ENCODE measurements at places on chromosomes 3 and 15. TPM values are rescaled to one million over a fixed set of nuclear protein-coding genes. Genes with fewer than 3 reads are reported as not detected.

- no peak for DNase-seq
Observed at GRCh38 chr3:43948013-43948412, 257.3 kb downstream of the ABHD5 start.

- DNase-seq = no peak
Observed at GRCh38 chr3:112984485-112984884, 6.3 kb upstream of the GTPBP8 start.

DNA sequence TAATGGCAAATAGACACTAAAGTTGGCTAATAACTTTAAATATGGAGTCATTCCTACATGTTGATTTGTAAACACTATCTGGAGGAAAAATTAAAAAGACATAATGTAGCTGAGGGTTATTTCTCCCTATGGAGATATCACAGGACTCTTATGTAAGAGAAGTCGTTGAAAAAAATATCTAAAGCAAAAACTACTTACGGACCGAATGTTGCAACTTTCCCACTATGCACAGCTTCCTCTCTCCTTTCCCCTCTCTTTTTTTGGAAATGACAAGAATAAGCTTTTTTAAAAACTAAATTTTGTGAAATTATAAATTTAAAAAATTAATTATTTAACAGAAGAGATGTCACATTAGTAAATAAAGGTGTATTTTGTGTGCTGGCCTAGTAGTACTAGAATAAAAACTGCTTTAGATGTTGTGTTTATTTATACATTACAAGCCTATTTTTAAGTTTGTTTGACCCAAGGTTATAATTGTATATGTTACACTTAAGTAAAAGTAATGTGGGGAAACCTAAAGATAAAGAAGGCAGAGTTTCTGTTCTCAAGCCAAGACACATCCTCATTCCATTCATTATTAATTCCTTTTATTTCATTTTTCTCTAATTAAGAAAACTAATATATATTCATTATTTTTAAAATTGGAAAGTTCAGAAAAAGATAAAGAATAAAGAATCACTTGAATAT is 20.7 kb upstream of the PPARG start:
- no peak for DNase-seq

DNA sequence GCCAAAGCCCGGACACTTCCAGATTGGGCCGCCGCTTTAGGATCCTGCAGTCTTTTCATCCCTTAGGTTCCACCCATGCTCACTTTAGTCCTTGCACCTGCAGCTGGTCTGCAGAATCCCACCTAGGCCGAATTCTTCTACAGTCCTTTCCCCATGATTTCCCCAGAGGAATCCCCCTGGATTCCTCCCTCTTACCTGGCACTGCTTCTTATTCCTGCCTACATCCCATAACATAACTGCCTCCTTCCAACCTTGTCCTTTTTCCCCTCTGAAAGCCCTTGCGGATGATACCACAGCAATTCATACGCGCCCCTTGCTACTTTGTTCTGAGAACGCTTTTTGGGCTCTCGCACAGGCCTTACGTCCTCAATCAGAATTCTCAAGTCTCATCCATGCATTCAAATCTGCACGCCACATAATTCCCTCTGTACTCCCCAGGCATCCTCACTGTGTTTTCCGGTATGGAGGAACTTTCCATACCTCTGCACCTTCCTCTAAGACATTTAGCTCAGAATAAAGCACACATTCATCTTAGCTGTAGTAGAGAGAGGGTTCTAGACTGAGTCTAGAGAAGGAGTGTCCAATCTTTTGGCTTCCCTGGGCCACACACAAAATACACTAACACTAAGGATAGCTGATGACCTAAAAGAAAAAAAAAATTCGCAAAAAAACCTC is 619 bp downstream of the EIF2AK4 start:
- DNase-seq = no peak

DNA sequence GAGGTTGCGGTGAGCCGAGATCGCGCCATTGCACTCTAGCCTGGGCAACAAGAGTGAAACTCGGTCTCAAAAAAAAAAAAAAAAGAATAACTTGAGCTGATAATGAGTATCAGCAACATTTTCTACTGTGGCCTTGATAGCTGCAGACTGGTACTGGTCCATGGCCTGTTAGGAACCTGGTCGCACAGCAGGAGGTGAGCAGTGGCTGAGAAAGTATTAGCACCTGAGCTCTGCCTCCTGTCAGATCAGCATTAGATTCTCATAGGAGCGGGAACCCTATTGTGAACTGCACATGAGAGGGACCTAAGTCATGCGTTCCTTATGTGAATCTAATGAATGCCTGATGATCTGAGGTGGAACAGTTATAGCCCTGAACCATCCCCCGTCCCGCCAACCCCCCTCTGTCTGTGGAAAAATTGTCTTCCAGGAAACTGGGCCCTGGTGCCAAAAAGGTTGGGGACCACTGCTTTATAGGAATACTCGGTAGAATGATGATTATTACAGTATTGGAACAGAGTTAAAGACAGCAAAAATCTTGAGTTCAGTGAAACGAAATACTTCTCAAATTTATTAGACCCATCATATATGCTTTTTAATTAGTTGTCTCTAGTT is 126.0 kb downstream of the ZNF609 start:
- DNase-seq = no peak

GRCh38 chr3:194112120-194113106 is 23.5 kb upstream of the HES1 start:
- DNase-seq = no peak

GRCh38 chr15:78641102-78641748 is at the start of gene CHRNB4:
CHRNB4 (minus strand) TSS chr15:78641210; CDS start chr15:78641133, 77 bp downstream.
- no peak for DNase-seq

DNA sequence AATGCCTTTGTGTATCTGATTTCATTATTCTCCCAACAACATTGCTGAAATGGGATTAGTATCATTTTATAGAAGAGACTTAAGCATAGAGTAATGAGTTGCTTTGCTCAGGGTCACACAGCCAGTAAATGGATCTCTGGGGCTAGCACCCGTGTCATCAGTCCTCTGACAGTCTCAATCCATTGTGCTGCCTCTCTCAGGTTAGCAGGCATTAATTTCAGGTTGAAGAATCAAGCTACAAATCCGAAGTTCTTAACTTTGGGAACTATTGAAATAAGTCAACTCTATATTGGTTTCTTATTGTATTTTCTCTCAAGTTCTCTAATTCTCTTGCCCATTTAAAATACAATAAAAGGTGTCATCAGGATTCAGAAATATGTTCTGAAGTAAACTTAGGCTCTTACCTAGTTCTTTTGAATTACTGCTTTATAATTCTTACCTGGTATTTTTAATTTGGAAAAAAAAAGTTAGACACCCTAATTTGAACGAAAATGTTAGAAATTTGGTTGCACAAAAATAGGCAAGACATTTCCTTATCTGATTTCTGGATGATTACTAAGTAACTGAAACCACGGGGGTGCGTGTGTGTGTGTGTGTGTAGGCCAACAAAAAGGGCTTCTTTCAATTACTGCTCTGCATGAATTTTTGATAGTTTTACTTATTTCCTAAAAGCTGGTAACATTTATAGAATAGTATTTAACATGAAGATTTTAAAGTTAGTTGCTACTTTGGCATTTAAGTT is 189.8 kb downstream of the MBNL1 start:
- no peak for DNase-seq

DNA sequence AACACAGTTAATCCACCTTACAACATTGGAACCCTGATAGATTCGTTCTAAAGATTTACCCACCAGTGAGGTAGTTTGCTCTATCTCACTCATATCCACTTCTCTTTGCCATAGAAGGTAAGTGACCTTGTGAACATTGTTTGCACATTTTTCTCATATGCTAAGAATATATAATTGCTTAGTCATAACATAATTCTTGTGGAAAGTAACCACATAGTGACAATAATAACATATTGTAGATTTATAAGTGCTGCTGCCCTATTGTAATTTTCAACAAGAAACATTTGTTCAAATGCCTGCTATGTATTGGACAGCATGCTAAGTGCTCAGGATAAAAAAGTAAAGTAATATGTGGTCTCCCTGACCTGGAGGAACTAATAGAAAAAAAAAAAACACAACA is 554.2 kb upstream of the KCNMB2 start:
- DNase-seq = no peak

- DNase-seq = no peak
Observed at GRCh38 chr3:55723653-55724406, 236.7 kb upstream of the WNT5A start.

- no peak for DNase-seq
Observed at GRCh38 chr3:170056710-170057454, 19.1 kb downstream of the GPR160 start.

DNA sequence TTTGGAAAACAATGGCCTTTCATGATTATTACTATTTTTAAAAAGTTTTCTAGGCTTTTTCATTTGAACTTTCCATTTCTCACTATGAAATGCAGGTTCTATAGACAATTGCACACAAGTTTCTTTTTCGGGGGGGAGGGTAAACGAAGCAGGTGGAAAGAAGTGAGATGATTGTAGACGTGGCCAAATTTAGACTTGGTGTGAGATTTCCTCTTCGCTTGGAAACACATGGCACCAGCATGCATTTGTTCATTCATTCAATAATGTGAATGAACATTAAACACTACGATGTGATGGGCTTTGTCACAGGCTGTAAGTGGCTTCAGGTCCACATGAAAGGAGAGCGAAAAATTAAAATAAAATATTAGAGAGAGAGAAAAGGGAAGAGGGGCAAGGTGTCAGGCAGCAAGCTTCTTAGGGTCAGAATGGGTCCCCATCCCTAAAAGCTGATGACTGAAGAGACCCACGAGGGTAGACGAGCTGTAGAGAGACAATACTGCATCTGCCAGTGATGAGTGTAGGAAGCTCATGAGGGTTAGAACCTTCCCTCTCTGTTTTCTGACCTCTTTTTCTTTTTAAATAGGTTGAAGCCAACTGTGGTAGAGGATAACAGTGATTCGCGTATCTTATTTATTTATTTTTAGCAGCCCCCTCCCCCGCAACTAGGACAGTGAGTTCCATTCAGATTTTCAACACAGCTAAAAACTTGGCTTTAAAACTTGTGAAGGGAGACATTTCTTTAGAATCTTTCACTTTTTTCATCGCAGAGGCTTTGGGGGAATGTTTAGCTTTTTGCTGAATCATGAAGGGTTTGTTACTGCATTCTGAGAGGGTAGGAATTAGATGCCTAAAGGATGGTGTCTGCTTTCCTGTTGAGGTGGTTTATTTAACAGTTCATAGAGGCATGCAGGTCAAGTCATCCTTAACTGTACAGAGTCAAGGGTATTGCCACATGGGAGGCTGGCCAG is 36.2 kb downstream of the GAP43 start:
- DNase-seq = no peak

DNA sequence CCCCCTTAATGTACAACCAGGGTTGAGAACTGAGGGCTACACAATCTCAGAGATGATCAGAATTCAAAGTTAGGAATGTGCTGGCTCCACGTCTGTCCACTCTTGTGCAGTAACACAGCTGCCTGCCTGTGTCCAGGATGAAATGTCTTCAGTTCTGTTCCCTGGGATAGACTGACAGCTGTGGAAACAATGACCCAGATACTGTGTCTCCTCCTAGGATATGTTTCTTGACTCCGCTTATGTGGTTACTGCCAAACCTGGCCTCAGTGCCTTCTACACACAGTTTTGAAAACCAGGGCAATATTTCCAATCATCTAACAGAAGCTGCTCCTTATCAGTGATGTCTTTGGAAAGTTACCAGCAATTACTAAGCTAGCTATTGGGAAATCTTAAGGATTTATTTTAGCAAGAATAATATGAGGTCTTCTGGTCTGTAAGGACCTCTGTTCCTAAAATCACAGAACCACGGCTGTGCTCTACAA is 67.6 kb downstream of the NOX5 start:
- peak; percentile 23 for DNase-seq

DNA sequence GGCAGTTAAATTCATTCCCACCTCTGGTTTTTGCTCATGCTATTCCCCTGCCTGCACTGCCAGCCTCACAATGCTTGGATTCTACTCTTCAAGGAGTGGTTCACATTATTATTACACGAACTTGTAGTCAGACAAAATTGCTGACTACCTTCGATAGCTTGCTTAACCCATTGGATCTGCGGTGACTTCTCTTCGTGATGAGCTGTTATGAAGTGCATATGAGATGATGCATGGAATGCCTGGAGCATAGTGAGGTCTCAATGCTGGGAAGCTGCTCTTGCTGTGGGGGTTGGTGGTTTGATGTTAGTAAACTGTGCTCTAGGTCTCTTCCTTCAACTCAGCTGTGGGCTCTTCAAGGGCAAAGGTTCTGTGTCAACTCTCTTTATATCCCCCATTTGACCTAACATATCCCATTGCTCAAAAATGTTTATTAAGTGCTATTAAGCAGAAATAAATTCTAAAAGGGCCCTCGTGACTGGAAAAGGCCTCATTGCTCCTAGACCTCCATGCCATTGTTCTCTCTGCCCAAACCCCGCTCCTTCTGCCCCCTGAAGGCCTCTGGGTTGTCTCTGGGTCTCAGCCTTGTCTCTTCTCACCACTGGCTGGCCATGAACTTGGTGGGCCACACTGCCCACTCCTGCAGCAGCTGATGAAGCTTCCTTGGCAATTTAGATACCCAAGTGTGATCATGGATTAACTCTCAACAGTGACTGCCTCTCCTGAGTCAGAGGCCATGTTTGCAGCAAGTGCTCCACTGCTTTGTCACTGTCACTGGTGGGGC is 4.5 kb upstream of the SLCO2A1 start:
- no peak for DNase-seq

DNA sequence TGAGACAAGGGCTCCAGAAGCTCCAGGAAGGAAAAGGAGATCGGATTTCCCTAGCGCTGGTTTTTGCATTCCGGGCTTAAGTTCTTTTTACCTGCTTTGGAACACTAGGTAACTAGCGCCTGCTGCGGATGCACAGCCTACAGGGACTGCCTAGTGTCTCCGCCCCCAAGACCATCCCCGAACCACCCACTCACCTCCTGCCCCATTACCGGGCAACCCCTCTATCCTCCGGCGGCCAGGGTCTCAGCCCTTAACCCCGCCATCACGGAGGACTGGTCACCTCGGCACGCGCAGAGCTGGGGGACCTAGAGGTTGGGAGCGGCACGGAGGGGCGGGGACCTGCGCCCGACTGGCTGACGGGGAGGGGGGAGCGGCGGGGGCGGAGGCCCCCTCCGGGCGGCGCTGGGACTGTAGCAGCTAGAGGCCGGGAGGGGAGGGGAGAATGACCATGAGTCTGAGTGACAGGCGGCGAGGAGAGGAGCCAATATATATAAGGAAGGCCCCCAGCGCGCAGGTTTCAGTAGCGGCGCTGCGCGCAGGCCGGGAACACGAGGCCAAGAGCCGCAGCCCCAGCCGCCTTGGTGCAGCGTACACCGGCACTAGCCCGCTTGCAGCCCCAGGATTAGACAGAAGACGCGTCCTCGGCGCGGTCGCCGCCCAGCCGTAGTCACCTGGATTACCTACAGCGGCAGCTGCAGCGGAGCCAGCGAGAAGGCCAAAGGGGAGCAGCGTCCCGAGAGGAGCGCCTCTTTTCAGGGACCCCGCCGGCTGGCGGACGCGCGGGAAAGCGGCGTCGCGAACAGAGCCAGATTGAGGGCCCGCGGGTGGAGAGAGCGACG is at the start of gene DLL4:
Gene DLL4 (plus strand): TSS at position 520 of the 839 bp plus-strand sequence. CDS start 329 bp downstream, outside the sequence.
- no peak for DNase-seq

MYL3 gene
- 6.6 TPM for total RNA-seq

ZBTB20 gene
- 124 TPM for total RNA-seq

SPINK8 gene
- not detected for total RNA-seq

ATP13A4 gene
- total RNA-seq = 17.5 TPM

THBS1 gene
- 307 TPM for total RNA-seq

DNASE1L3 gene
- total RNA-seq = 0.48 TPM

SPESP1 gene
- 2.0 TPM for total RNA-seq

NME9 gene
- 1.7 TPM for total RNA-seq

ANKRD63 gene
- total RNA-seq = not detected

CYP1A2 gene
- not detected for total RNA-seq

ABHD2 gene
- 107 TPM for total RNA-seq

XCR1 gene
- 0.05 TPM for total RNA-seq
